ENCODE measurements at places on chromosomes 1 and 21.

DNA sequence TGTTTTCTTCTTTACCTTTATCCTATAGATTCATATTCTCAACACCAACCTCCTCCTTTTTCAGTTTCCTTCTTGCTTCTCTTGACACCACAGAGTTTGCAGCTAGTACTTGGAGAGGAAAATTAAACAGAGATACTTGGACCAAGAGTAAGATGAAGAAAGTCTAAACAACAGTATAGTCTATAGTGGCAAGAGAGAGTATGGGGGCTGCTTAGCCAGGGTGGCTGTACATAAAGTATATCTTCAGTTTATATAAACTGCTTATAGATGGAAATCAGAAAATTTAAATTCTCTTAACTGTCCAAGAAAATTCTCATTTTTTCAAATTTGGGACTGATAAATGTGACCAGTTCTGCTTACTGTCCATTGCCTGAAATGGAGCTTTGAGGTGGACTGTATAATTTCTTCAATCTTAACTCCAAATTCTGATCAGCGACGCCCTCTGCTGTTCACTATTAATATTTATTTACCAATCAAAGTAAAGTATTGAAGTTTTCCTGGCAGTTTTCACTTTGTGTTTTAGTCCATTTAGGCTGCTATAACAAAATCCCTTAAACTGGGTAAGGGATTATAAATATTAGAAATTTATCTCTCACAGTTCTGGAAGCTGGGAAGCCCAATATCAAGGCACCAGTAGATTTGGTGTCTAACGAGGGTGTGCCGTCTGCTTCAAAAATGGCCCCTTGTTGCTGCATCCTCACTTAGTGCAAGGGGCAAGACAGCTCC, 14.8 kb upstream of the METTL18 start:
- DNase-seq = no peak

DNA sequence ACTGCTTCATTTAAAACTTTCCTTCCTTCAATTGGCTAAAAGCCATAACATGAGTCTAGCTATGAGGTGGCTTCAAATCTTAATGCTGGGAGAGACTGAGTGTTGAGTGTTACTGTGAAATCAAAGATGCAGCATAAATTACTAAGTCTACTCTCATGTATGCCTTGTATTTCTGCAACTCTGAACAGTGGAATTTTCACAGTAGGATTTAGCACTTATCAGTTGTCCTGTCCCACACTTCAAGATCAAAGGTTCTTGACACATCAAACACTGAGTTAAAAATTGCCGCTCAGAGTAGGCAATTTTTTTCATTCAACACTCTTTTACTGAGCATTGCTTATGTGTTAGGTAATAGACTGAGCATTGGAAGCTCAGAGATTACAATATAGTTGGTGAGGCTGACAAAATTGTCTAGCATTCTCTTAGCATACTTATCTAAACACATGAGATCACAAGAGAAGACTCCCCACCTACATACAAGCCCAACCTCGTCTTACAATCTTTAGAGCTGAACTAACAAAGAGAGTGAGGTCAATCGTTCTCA, 56.4 kb upstream of the ADORA3 start:
- DNase-seq = no peak

DNA sequence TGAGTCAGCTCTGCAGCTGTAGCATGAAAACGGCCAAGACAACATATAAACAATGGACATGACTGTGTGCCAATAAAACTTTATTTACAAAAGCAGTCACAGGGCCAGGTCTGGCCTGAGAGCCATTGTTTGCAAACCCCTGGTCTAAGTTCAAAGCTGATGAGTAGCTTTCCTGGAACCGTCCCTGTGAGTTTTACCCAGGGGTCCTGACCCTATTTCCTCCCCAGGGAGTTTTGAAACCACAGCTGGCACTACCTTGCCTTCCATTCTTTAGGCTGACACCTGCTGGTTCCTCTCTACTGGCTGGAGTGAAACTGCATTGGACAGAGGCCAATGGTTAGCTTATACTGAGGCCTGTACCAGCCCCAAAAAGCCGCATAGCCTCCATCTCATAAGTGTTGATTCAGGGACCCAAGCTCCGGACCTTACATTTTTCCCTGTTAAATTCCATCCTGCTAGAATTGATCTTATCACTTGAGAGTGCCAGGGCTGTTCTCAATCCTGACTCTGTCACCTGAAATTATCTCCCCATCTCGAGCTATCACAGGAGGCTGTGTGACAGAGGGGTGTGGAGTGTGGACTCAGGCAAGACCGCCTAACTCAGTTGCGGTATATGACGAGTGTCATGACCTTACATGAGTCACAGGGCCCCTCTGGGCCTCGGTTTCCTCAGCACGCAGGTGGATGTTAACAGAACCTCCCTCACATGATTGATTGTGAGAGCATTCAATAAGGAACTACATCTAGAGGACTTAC, 343.6 kb downstream of the NPHP4 start:
- DNase-seq = no peak

- DNase-seq = no peak
Observed at GRCh38 chr1:229655781-229656180, 29.7 kb downstream of the URB2 start.

- no peak for DNase-seq
Observed at GRCh38 chr1:212247179-212247721, 38.0 kb upstream of the PPP2R5A start.

All from GM06990 (cell line).